ENCODE measurements at places on chromosomes 5 and 9. TPM values are rescaled to one million over a fixed set of nuclear protein-coding genes. Genes with fewer than 3 reads are reported as not detected.

The JAKMIP2 gene
- 4.4 TPM for polyA plus RNA-seq

The SPINK6 gene
- polyA plus RNA-seq, result not detected

The KIF12 gene
- polyA plus RNA-seq, result 0.42 TPM

The EPB41L4A gene
- 8.1 TPM for polyA plus RNA-seq

The N4BP3 gene
- polyA plus RNA-seq, result 21.3 TPM

The SLC6A18 gene
- polyA plus RNA-seq, result not detected

The MAMDC2 gene
- 12.2 TPM for polyA plus RNA-seq

The KCNMB1 gene
- 0.71 TPM for polyA plus RNA-seq

The TAF1L gene
- 0.05 TPM for polyA plus RNA-seq

The EIF4EBP3 gene
- polyA plus RNA-seq, result 10.7 TPM
